Activated CD4-positive, CD25-positive, alpha-beta regulatory T cell treated with anti-CD3 and anti-CD28 coated beads, Interleukin-2, amount 50 U/mL, for 24 hours (primary cell): ENCODE measurements at places on chromosomes 2 and 18.

DNA sequence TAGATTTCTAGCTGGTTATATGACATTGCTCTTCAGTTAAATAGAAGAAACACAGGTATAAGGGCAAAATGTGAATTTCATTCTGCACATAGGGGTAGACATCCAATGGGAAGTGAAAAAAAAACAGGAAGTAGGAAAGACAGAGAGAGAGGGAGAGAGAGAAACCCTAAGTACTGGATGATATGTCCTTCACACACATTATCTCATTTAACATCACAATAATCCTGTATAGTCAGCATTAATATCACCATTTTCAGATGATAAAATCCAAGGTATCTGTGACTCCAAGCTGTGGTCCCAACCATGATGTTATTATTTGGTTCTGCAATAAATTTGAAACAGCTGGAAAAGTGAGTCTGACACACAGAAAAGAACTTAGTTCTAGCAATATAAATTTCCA lies 759.9 kb downstream of the SATB2 start:
- no peak for ATAC-seq

DNA sequence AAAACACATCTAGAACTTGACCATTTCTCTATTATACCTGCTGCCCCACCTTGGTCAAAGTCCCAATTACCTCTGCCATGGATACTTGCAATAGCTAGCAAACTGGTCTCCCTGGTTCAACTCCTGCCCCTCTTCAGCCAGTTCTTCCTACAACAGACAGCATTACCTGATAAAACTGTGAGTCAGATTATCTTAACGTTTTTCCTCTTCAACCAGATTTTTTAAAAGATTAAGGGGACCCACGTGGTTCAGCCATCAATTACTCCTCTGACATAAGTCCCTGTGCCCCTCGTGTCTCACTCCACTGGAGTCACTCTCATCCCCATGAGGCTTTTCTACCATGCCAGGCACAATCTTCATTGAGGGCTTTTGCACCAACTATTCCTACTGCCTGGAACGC lies 5.3 kb upstream of the ARHGAP15 start:
- no peak for ATAC-seq

- peak; percentile 27 for ATAC-seq
Observed at GRCh38 chr18:58819051-58819450, 45.6 kb upstream of the ZNF532 start.

DNA sequence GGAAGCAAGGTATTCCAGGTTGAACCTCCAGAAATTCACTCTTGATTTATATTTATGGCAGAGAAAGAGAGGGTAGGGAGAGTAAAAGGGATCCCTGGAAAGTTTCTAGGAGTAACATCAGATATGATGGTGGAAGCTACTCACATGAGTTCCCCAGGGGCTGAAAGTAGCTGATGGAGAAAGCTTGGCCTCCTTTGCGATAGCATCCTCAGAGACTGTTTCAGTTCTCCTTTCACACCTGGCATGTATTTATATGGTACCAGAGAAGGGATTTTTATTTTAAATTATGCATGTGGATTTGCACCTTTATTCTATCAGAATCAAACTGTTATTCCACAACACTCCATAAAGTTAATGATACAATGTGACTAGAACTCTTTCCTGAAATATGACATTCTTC lies 126.3 kb upstream of the OSR1 start:
- no peak for ATAC-seq

DNA sequence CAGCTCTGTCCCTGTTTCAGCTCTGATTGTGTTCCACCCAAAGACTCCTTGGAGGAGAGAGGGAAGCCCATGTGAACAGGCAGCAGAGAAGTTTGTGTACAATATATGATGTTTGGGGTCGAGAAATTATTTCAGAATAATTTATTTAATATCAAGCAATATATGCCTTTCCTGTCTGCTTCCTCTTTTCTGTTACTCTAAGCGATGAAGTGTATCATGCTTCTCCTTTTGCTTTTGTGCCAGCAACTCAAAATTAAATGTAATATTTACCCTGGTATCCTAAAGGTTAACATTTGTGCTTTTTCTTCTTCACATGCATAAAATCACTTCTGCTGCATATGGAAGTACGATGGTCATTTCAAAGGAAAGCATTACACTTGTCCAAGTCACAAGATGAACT lies 2.4 kb upstream of the NTSR2 start:
- ATAC-seq = no peak

GRCh38 chr2:241008711-241009121 lies 10.3 kb downstream of the SNED1 start:
- ATAC-seq = no peak

DNA sequence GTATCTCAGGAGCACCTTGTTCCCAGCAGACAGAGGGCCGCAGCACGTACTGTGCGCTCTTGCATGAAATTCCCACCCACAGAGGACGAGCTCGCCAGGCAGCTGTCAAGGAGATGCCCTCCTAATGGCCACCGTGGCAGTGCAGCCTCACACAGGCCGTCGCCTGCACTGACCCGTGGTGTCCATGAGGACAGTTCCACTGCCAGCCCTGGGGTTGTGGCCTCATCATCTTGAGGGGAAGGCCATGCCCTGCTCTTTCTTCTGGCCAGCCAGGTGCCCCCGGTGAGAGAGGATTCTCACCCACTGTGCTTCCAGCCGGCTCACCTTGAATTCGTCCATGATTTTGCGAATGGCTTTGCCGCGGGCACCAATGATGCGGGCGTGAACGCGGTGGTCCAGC lies 42.0 kb downstream of the ANO7 start:
- ATAC-seq = no peak

DNA sequence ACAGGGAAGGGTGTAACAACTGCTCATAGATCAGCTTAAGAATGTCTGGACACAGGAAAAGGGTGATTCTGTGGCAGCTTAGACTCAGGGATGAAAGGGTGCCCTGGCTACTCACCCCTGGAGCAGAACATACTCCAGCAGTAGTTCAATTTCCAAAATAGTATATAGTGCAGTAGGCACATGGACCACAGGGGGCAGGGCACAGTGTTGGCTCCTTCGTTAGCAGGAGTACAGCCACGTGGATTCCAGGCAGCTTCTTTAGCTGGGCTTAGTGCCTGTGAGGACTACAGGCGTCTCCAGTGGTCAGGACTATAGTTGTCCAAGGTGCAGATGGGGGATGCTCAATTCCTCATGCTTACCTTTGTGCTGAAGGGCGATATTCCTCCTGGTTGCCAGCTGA lies 277.5 kb upstream of the DDX18 start:
- no peak for ATAC-seq

GRCh38 chr2:207475546-207475945 lies 54.2 kb upstream of the CREB1 start:
- no peak for ATAC-seq

- no peak for ATAC-seq
Observed at GRCh38 chr2:205403244-205403825, 279.0 kb upstream of the NRP2 start.

GRCh38 chr2:140247451-140248195 lies 1467.4 kb upstream of the NXPH2 start:
- ATAC-seq = no peak

GRCh38 chr18:26574958-26575864 lies 26.9 kb upstream of the KCTD1 start:
- no peak for ATAC-seq

DNA sequence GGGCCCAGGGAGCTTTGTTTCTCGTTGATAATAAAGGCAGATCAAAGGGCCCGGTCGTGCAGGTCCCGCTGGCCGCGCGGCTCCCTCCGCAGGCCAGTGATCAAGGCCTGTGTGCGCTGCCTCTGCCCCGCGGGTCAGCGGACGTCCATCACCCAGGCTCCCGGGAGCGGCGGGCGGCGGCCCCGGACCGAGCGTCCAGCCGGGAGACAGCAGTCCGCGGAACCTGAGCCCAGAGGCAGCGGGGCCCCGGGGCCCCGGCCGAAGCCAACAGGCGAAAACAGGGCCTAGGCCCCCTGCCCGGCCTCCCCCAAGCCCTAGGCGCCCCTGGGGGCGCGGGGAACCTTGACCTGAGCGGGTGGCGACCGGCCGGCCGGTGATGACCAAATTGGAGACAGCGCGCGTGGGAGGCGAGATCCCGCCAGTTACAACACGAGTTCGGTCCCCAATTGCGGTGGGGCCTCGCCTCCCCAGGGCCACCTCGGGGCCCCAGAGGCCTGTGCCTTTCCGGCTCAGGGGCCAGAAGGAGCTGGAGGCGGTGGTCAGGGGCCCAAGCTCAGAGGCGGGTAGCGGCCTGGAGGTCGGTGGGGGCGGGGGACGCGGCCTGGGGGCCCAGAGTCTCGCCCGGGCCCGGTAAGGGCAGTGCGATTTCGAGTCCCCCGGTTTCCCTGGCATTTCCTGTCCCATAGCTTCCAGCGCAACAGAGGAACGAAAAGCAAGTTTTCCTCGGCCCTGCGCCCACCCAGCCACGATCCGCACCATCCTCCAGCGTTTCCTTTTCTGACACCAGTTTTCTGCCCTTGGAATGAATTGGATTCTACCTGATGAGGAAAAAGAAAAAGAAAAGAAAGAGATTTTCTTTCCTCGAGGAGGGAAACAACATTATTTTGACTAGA lies 5.9 kb downstream of the SP9 start:
- no peak for ATAC-seq

GRCh38 chr2:97730245-97730644 lies 16.9 kb downstream of the ZAP70 start:
- ATAC-seq = no peak

GRCh38 chr2:160007111-160007510 lies 55.3 kb downstream of the PLA2R1 start:
- ATAC-seq = no peak
